ENCODE measurements at places on chromosomes 12 and 14. TPM values are rescaled to one million over a fixed set of nuclear protein-coding genes. Genes with fewer than 3 reads are reported as not detected.

MAPK1IP1L gene
- 30.8 TPM for total RNA-seq

LAG3 gene
- 0.36 TPM for total RNA-seq

CFAP73 gene
- total RNA-seq, result 0.54 TPM

MYF5 gene
- total RNA-seq, result not detected

TSHR gene
- 1.5 TPM for total RNA-seq

LTBP2 gene
- total RNA-seq, result 0.91 TPM

SLC2A3 gene
- total RNA-seq, result 69.8 TPM

CLEC9A gene
- not detected for total RNA-seq

CHFR gene
- 46.1 TPM for total RNA-seq

DAO gene
- not detected for total RNA-seq

REC8 gene
- 37.9 TPM for total RNA-seq

DENR gene
- 34.4 TPM for total RNA-seq

FAM90A1 gene
- total RNA-seq, result 0.09 TPM

PIWIL1 gene
- total RNA-seq, result 0.45 TPM

RHOJ gene
- total RNA-seq, result 16.2 TPM
